ENCODE measurements at places on chromosomes 7 and 10.

DNA sequence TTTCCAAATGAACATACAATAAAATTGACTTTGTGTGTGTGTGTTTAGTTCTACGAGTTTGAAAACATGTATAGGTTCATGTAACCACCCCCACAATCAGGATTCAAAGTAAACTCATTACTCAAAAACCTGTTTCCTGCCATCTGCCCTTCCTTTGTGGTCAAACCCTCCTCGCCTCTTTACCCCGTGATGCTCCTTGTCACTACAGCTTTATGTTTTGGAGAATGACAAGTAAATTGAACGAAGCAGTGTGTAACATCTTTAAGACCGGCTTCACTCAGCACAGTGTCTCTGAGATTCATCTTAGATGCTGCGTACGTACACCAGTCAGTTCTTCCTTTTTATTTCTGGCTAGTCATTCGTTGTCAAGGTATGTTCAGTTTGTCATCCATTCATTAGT is 54.6 kb upstream of the MKI67 start:
- DNase-seq, result no peak

GRCh38 chr10:77944519-77944918 is 18.0 kb upstream of the DLG5 start:
- no peak for DNase-seq

DNA sequence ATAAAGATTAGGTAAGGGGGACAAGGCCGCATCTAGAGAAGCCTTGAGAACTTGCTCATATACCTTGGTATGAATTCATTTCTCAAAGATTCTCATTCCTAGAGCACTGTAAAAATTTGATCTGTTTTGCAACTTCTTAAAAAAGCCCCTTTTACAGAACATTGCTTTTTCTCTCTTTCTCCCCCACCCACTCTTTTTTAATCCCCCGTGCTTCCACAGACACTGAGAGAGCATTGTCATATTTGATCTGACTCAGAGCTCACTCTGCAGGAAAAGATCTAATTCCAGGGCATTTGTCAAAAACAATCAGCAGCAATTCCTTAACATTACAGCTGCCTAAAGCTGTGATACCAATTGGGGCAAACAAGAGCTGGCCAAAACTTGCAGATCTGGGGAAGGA is 92.0 kb downstream of the ARHGAP22 start:
- DNase-seq, result no peak

DNA sequence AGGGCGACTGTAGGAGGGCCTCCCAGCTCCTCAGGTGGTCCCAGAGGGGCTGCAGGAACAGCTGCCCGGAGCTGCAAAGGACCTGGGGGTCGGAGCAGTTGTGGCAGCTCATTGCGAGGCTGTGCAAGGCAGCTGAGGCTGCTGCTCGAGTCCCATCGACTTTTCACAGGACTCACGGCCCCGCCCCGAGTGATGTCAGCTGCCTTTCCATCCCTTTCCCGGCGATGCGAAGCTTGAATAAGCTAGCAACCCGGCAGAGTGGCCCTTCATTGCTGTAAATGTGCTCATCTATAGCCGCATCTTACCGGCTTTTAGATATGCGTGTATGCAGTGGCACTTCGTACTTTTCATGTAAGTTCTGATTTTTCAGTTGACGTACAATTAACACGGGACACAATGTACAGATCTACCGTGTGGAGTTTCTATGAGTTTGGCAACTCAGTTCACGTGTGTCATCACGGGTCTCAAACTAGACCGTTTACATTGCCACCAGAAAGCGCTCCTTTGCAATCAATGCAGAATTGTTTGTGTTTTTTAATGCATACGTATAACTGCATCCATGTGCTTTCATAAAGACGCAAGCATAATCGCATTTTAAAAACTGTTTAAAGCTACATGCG is at the start of gene CH25H:
CH25H (minus strand) TSS at position 137 of the 620 bp plus-strand sequence; CDS start at position 112, 25 bp downstream.
- DNase-seq, result no peak

GRCh38 chr10:131174651-131175540 is 136.6 kb downstream of the TCERG1L start:
- no peak for DNase-seq

- no peak for DNase-seq
These were observed 68.0 kb upstream of the PRR15 start for GRCh38 chr7:29495653-29496052.

GRCh38 chr10:23384364-23384763 is 39.8 kb upstream of the C10orf67 start:
- no peak for DNase-seq

GRCh38 chr10:127905848-127906261 is 1.0 kb upstream of the PTPRE start:
- DNase-seq, result no peak

DNA sequence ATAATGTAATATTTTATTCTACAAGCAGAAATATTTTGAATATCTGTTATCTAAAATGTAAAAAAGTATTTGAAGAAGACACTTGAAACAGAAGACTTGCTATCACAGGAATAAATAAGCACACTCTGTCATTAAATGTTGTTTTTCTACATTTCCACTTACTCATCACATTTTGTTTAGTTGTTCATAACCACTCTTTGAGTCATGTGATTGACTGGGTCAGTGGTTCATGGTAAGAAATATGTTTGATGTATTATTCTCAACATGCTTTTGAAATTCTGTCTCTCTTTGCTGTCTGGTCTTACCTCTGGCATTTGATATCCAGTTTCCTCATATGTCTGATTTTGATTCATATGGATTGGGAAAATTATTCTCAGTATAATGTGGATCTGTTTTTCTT is 171.8 kb downstream of the SUGCT start:
- DNase-seq, result no peak

GRCh38 chr7:119935418-119936025 is 337.5 kb upstream of the KCND2 start:
- DNase-seq, result no peak

DNA sequence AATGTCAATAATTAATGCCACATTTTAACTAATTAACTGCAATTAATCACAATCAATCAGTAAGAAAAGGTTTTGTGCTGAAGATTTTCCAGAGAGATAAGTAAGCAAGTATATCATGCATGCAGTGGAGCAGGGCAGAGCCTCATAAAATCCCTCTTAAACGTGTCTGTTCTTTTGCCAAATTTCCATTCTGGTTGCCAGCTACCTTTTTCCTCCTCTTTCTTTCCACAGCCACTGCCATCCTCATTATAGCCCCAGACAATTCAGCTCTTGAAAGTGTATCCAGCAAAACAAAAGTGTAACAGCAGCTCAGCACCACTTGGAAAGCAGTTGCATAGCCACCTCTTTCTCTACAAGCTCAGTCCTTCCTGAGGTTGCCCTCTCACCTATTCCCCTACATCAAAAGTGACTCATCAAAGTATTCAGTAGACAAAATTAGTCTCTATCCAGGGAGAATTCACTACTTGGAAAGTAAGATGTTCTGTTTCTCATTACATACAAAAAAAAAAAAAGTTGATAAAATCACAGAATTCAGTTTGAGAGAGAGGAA is 26.9 kb upstream of the EPHB6 start:
- no peak for DNase-seq

DNA sequence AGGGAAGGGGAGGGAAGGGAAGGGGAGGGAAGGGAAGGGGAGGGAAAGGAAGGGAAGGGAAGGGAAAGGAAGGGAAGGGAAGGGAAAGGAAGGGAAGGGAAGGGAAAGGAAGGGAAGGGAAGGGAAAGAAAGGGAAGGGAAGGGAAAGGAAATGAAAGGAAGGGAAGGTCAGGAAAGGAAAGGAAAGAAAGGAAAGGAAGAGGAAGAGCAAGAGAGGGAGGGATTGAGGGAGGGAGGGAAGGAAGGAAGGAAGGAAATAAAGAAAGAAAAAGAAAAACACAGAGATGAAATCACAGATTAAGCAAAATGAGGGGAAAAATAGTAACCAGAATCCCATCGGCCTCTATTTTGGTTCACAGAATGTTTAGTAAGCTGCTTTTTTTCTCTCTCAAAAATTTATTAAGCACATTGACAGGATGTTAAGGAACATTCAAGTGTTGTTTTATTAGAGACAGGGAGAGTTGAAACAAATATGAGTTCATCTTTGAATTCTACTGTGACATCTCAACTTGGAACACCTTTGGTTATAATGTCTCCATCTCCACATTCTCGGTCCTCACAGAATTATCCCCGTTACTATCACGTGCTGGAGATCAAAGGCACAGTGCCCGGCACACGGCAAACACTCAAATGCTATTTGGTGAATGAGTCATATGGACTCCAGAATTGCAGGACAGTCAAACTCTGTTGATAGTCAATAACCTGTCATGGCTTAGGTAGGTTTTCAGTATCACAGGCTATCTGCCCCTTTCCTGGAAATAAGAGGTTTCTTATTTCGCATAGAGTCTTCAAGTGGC is 52.4 kb downstream of the ABCB1 start:
- no peak for DNase-seq

DNA sequence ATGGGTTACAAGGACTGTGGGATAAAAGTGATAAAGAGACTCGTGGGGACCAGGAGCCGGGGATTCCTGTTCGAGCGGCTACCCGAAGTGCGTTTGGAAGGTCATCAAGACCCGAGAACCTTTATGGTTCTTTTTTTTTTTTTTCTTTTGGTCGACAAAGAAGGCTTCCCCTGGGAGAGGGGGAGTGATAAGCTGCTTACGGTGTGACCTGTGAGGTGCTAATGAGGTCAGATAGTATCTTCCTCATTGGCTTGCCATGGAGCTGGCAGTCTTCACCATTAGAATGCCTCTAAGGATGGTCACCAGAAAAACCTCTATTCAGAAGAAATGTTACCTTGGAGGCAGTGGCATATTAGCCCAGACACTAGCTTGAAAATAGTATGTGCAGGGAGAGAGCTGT is 92.3 kb upstream of the STEAP4 start:
- no peak for DNase-seq

- no peak for DNase-seq
These were observed 151.3 kb downstream of the CAMK1D start for GRCh38 chr10:12500381-12501303.

GRCh38 chr10:13067431-13067830 is 32.5 kb upstream of the OPTN start:
- no peak for DNase-seq

DNA sequence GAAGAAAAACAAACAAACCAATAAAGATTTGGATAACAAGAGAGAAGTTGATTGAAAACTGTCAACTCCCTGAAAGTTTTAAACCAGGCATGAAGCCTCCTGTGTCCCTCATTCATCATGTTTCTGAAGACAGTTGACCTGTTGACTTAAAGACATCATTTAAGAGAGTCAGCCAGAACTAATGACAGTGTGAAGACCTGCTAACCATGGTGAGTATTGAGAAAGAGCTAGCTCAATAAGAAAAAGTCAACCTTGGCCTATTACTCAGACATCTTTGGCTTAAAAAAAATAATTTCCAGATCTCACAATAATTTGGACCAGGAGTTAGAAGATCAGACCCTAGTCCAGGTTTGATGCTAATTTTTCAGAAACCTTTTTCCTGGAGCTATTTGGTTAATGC is 45.3 kb upstream of the ANKRD1 start:
- no peak for DNase-seq

GRCh38 chr10:120897343-120897742 is 46.2 kb downstream of the WDR11 start:
- no peak for DNase-seq

DNA sequence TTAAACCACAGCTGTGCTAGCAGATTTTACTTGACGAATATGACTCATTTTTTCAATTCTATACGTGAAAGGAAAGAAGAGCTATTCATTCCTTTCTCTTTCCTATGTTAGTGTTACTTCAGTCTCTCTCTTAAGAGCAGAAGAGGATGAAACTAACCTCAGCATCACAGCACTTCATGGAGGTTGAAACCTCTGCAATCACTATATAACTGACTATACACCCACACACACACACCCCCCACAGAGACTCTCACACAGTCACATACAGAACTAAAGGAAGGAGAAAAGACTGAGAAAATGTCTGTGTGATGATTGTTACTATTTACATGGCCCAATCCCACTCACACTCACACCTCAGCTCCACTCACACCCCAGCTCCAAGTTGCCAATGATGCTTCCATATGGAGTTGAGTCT is 104.2 kb downstream of the KIF20B start:
- DNase-seq, result peak; percentile 23

GRCh38 chr10:70312972-70313371 is 29.2 kb upstream of the NPFFR1 start:
- DNase-seq, result no peak

GRCh38 chr10:6346631-6347030 is 143.9 kb downstream of the PFKFB3 start:
- DNase-seq, result no peak

- DNase-seq, result no peak
These were observed 43.2 kb upstream of the FAM133B start for GRCh38 chr7:92633211-92633906.

GRCh38 chr7:130793855-130794618 is 60.0 kb upstream of the KLF14 start:
- DNase-seq, result no peak

- no peak for DNase-seq
These were observed 34.6 kb downstream of the CHST3 start for GRCh38 chr10:71998840-71999194.

DNA sequence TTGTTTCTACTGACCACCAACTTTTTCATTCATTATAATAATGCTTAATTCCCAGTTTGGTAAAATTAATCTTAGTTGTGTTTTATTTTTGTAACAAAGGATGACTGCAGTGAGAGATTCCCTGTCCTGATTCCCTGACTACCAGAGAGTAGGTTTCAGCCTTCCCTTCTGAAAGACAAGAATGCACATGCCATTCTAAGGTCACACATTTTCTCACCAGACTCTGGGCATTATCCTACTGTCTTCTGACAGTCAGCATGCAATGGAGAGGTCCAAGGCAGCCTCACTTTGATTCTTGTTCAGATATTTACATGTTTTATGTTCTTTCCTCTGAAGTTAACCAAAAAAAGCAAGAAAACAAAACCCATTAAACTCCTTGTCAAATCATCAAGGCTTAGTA is 372.7 kb upstream of the CDC14C start:
- DNase-seq, result no peak

DNA sequence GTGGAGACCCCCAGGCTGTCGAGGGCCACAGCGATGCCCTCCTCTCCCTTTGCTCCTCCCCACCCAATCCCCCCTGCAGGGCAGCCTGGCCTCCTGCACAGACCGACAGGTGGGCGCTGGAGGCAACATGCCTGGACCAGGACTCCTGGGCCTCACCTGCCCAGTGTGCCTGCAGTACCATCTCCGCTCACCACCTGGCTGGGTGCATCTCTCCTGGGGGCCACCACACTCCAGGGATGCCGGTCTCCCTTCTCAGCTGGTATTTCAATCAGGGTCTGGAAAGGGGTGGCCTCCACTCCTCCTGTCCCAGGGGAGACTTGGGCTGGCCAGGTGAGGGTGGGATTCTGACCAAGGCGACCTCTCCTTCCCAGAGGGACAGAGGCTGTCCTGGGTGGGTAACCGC is 17.2 kb upstream of the CFAP46 start:
- DNase-seq, result no peak

DNA sequence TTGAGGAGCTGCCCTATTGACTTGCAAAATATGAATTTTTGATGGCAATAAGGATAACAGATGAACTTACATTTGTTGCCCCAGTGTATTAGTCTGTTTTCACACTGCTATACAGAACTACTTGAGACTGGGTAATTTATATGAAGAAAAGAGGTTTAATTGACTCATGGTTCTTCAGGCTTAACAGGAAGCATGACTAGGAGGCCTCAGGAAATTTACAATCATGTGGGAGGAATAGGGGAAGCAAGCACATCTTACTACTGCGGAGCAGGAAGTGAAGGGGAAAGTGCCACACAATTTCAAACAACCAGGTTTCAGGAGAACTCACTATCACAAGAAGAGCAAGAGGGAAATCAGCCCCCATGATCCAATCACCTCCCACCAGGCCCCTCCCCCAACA is 57.9 kb downstream of the ZNF22 start:
- no peak for DNase-seq
